ENCODE measurements at places on chromosomes 16 and 17.

DNA sequence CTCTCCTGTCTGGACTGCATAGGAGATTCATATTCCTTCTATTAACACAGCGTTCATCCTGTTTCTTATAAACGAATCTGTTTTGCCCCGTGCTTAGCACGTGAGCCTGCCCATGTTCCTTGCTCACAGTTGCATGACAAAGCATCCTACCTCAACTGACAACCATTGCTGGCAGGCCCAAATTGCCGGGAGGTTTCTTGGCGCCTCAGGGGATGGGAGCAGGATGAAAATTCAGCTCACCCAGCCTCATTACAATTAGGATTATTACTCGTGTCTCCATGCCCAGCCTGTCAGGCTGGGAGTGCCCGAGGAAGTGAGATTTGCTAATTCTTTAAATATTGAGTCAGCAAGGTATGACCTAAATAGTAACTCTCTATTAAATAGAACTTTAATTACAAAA lies 36.7 kb upstream of the HELZ start:
- DNase-seq: no peak

DNA sequence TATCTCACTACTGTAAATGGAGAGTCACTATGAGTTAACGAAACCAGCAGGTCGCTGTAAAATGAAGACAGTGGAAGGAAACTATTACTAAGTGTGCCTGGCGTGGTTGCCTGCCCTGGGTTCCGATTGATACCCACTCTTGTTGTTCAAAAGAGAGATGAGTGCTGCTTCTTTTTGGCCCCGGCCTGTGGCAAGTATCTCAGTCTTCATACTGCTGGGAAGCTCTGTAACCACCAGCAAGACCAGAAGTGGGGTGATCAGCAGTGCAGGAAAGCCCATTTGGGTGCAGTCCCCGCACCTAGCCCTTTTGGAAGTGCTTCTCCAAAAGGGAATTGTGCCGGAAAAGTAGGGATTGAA lies 104.5 kb downstream of the SNX29 start:
- DNase-seq: no peak

GRCh38 chr17:6435968-6436367 lies 1.0 kb upstream of the AIPL1 start:
- peak; percentile 55 for DNase-seq

DNA sequence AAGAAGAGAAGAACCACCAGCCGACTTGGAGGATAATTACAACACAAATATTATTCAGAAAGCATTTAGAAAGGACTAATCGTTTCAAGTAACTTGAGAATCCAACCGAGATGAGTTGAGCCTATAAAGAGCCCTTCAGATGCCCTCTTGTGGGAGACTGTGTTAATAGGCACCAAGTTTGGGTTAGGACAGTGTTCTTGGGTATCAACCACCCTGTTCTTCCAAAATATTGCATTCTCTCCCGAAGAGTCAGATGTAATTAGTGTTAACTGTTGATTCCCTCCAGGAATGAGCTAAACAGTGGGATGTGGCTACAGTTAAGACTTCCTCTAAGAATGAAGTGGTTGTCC lies 87.8 kb upstream of the NOL11 start:
- DNase-seq: peak; percentile 52

- DNase-seq: no peak
Observed at GRCh38 chr17:27514595-27515413, 58.6 kb downstream of the KSR1 start.

DNA sequence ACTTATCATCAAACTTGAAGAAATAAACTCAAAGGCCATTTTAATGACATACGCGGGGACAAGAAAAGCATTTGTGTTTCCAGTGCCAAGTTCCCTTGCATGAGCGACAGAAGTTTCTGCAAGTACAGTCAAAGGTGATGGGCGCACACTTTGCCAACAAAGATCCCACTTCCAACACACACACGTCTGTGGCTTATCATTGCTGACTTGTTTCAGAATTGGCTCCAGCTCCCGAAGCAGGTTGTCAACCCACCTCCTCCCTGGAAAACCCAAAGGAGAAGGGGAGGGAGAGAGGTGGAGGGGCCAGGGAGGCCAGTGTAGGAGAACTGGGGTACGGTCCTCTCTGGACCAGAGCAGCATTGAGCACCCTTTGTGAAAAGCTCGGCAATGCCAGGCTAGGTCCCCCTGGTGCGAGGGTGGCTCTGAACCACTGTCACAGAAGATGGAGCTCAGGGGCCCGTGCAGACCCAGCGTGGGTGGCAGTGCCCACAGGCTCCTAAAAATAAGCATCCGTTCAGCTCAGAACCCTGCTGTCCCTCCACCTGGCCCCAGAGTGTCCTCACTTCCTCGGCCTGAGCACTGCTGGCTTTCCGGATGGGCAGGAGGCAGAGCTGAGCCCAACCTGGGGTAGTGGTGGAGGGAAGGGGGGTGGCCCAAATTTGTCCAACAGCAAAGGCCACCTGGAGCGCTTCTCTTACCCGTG lies 33.2 kb downstream of the RBFOX3 start:
- no peak for DNase-seq

GRCh38 chr17:18858567-18859245 lies 775 bp downstream of the PRPSAP2 start:
- no peak for DNase-seq

- no peak for DNase-seq
Observed at GRCh38 chr17:42975265-42975664, 4.6 kb downstream of the PTGES3L start.

- DNase-seq: no peak
Observed at GRCh38 chr16:85300406-85300968, 188.2 kb upstream of the CIBAR2 start.

- DNase-seq: peak; percentile 13
Observed at GRCh38 chr17:34706029-34706428, 126.6 kb downstream of the TMEM132E start.

DNA sequence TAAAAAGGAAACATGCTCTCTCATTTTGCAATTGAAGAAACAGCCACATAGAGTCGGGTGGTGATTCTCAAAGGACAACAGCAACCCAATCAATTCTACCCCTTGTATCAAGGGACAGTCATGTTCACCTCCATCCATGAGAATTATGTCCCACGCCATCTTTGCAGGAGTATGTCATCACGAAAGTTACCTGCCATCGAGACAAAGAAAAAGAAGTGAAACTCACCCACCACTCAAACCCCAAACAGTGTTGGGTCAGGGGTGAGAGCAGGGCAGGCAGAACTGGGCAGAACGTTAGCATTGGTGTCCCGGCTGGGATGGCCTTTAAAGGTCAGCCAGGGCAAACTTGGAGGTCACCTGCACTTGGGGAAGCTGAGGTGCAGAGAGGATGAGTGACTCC lies 24.2 kb upstream of the HNF1B start:
- no peak for DNase-seq

DNA sequence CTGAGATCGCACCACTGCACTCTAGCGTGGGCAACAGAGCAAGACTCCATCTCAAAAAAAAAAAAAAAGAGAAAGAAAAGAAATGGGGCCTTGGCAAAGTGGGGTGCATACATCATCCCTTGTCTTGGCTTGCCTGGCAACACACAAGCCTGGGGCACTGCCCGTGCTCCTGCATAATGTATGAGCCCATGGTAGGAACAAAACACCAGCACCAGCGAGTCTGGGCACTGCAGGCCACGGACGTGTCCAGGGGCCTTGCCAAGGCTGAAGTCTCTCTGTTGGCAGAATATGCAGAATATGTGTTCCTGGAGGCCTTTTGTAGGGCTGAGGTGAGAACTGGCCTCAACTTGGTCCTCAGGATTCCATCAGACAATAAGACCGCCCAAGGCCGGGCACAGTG lies 15.7 kb upstream of the ALDOA start:
- DNase-seq: no peak

- DNase-seq: peak; percentile 9
Observed at GRCh38 chr16:82059161-82059982, 24.3 kb downstream of the HSD17B2 start.

DNA sequence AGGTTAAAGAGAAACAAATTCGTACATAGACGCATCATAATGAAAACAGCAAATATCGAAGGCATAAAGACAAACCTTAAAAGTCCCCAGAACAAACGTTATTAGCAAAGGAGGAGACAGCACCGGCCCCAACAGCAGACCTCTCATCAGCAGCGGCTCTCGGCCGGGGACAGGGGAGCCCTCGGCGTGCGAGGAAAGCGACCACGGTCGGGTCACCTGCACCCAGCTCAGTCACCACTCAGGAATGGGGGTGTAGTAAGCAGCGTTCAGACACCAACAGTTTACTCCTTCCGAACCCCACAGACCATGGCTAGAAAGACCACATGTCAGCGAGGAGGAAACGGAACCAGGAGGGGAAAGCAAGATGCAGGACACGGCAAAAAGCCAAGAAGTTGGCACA lies 109.3 kb upstream of the CHMP6 start:
- DNase-seq: no peak

DNA sequence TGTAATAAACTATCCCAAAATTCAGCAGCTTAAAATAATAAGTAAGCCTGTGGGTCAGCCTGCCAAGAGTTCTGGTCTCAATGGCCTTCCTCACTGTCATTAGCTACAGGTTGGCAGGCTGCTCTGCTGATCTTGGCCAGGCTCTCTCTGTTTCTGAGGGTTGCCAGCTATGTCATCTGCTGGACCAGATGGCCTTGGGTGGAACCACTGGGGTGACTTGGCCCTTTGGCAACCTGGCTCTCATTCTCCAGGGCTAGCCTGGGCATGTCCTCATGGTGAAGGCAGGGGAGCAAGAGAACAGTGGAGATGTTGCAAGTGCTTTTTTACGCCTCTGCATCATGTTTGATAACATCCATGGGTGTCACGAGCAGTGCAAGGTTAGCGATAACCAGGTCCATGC lies 13.9 kb downstream of the ITGAM start:
- no peak for DNase-seq

- DNase-seq: no peak
Observed at GRCh38 chr17:4483012-4483840, 15.5 kb upstream of the SPNS2 start.

DNA sequence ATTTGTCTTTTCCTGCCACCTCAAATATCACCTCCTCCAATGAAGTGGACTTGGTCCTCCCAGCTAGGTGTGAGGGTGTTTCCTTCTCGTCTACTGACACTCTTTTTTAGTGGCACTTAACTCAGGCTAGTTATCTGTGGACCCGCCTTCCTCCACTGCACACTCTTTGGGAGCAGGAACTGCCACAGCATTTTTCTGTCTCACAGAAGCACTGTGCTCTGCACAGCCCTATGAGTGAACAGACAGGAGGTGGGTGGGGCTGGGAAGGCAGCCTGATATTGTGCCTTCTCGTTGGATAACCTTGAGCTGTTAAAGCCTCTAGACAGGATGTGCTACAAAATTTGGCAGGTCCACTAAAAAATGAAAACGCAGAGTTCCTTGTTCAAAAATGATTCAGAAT lies 31.9 kb upstream of the HOXB13 start:
- DNase-seq: no peak

DNA sequence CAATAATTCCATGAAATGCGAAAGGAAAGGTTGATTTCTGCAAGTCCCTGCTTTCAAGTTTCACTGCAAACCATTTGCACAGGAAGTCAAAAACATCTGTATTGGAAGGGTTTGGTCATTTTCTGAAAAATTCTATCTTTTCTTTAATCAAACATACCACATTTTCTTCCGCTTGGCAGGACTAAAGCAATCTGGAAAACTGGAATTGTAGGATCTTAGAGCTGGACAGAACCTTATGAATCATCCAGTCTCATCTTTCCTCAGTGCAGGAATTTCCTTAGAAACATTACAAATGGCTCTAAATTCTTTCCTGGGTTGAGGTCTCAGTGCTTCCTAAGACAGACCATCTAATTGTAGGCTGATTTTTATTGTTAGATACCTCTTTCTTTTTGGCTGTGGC lies 111.5 kb upstream of the ELAC2 start:
- no peak for DNase-seq

DNA sequence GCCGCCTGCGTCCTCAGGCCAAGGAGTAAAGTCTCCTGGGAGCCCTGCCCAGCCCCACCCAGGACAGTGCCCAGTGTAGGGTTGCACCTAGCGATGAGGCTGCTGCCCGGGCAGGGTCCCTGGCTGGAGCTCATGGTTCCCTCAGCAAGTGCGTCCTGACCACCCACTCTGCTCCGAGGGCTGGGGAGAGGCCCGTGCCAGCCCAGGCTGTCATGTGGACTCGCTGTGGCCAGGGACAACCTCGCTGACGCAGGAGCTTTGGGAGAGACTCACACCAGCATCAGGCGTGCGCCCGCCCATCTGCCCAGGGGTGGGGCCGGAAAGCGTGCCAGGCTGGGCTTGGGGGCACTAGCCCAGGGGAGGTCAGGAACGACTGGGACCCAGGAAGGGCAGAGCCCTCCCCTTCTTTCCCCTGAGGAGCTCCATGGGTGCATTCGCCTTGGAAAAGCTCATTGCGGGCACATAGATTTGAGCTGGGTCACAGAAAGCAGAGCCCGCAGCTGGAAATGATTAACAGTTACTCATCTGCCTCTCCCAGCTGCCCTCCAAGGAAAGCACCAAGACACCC lies 19.7 kb downstream of the DPEP1 start:
- peak; percentile 85 for DNase-seq

GRCh38 chr16:8885674-8886592 lies 3.8 kb downstream of the LITAFD start:
- peak; percentile 61 for DNase-seq

- no peak for DNase-seq
Observed at GRCh38 chr17:13008461-13008860, 9.4 kb downstream of the ELAC2 start.

GRCh38 chr16:81266680-81267095 lies 28.2 kb downstream of the BCO1 start:
- no peak for DNase-seq

DNA sequence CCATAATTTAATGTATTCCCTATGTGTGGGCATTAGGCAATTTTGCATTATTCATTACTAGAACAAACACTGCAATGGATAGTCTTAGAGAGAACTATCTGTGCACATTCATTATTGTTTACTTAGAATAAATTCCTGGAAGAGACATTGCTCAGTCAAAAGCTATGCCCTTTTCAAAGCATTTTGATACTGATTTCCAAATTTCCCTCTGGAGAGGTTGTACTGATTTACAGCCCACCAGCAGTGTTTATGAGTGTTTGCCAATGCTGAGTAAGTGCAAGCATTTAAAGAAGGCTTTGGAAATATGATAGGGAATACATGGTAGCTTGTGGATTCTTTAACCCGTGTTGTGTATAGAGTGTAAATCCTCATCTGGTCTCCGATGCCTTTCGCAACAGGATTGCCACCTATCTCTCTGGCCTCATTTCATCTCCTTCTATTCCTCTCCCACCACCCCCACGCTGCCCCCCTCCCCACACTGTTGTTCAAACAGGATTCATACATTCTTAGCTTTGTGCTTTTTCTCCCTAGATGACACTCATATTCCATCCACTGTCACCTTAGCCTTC lies 33.4 kb upstream of the MMD start:
- DNase-seq: peak; percentile 72

- DNase-seq: no peak
Observed at GRCh38 chr17:73872816-73873215, 228.6 kb upstream of the SDK2 start.

- no peak for DNase-seq
Observed at GRCh38 chr17:67162771-67163170, 82.2 kb downstream of the HELZ start.

DNA sequence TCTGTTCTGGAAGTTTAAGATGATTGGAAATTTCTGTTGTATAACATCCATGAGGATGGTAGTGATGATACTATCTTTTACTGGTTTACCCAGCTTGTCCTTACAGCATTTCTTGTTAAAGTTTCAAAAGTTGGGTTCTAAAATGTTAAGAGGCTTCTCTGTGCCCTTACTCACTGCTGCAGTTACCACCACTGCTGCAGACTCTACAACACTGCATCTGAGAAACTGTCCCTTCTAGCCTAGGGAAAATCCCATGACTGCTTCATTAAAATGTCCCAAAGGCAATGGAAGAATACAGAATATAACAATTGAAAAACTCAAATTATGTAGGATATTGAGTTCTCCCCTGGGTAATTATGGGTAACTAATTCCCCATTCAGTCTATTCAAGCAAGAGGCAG lies 3.8 kb upstream of the NSRP1 start:
- no peak for DNase-seq

All from fibroblast of skin of back (primary cell).